HAP-1 (cell line): ENCODE measurements at places on chromosomes 1 and 21.

- DNase-seq = no peak
Measured at GRCh38 chr1:116677474-116678062, 10.0 kb upstream of the IGSF3 start.

DNA sequence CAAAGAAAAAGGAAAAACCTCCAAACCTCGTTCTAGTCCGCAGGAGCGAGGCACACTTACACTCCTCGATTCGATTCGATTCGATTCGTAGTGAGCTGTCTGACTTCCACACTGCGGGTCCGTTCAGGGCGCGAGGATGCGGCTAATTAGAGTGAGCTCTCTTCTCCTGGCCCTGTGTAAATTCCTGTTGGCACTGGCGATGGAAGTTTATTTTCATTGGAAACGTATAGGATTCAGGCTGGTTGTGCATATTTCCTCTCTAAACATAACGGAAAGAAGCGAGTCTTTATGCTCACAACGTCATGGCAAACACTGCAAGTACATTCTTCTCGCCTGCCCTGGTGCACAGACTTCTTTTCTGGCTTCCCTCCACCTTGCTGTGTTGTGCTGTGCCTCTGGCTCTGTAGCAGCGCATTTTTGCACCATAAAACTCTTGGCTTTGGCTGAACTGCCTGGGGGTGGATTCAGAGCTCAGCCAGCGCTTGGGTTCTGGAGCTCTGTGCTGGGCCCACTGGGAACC is 2.7 kb downstream of the HUNK start:
- no peak for DNase-seq

DNA sequence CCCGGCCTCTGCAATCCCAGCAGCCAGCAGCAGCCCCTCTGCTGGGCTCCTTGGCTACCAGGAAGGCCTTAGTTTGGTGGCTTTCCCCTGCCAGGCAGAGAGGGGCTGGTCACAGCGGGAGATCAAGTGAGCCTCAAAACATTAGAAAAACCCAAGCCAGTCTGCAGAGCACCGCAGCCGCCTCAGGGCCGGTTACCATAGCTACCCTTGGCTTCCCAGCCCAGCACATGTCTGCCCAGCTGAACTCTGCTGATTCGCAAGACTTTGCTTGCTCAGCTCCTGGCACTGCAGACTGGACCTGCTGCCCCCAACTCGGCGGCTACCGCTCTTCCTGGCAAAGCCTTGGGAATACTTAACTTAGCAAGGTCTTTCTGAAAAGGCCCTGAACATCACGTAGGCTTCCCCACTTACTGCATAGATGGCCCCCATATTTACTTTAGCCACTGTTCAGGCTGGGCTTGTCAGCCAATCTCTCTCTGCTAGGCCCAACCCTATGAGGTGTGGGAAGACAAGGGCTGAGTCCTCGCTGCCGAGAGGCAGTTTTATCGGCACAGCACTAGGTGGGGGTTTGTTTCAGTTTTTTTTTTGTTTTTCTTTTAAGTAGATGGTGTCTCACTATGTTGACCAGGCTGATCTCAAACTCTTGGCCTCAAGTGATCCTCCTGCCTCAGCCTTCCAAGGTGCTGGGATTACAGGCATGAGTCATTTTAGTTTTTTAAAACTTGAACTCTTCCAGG is 28.6 kb upstream of the PLEKHG5 start:
- DNase-seq = no peak

DNA sequence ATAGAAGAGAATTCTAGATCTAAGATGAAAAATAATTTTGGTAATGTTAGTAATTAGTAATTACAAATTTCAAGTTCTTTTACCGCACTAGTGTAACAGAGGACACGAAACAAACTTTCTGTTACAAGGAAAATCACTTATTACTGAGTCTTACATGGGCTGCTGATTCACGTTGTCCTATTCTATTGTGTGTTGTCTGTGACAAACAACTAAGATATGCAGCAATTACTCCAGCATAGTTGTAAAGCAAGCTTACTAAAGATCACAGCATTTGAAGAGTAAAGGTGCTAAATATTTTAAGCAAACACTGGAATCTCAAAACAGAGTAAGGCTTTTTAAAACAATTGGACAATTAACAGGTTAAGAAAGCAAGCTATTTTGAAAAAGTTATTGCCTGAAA is 502.3 kb downstream of the KCNT2 start:
- DNase-seq = no peak

- DNase-seq = no peak
Measured at GRCh38 chr21:39384674-39385298, 35.9 kb upstream of the HMGN1 start.

DNA sequence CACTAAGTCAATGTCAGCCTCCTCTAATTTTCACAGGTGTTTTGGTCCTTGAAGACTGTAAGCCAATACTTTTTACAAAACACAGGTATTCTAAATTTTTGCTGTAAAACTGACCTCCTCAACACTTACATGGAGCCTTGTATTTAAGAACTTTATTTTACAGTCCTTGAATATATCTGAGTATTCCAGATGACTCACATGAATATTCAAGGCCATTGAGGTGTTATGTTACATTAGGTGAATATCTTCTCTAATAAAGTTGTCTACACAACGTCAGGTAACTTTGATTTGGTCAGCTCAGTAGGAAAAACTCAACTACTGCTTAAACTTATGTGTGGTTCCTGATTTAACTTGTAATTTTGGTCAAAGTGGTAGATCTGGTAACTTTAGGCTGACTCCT is 254.2 kb downstream of the OLFM3 start:
- no peak for DNase-seq

DNA sequence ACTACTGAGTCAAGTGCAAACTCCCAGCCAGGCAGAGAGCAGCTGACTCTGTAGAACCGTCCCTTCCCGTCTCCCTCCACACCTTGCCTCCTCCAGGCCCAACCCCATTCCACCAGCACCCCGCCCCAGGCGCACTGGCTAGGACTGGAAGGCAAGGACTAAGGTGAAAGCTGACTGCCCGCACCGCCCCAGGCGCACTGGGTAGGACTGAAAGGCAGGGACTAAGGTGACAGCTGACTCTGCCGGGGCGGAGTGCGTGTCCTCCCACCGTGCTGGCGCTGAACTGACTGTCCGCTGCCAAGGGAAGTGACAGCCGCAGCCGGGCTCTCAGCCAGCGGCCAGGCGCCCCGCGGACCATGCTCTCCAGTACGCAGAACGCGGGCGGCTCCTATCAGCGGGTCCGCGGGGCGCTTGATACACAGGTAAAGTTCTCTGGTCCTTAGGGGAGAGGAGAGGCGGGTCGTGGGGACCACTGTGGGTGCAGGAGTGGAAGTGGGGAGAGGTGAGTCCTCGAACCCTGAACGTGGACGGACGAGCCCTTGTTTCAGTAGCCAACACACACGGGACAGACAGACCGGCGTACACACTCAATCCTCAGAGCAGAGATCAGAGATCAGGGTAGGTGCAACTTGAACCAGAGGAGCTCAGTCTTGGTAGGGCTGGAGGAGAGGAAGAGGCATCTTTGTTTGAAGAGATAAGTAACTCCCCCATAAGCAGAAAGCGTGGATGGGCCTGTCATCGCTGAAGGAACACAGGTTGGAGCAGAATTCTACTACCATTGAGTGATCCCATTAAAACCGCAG is 58.0 kb downstream of the RBM11 start:
- no peak for DNase-seq

DNA sequence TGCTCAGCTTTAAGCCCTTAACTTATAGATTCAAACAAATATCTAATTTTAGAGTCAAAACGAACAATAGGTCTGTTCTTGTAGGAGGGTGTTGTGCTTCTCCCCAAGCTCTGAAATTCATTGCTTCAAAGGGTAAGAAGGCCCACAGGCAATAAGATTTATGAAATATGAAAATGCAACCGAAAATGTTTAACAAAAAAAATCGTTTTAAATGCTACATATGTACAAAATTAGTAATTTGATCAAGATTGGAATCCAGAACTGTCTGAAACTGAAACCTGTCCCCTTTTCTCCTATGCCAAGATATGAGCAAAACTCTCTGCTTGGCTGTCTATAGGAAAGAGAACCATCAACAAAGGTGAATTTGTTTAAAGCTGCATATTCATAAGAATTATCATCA is 534.3 kb downstream of the PLPP3 start:
- no peak for DNase-seq

GRCh38 chr1:85449356-85449755 is 15.6 kb downstream of the DDAH1 start:
- DNase-seq = no peak

GRCh38 chr1:90412563-90412962 is 304.5 kb downstream of the BARHL2 start:
- no peak for DNase-seq

- no peak for DNase-seq
Measured at GRCh38 chr1:34612091-34612827, 142.6 kb upstream of the GJB5 start.

- no peak for DNase-seq
Measured at GRCh38 chr1:30670240-30671060, 52.9 kb downstream of the MATN1 start.

DNA sequence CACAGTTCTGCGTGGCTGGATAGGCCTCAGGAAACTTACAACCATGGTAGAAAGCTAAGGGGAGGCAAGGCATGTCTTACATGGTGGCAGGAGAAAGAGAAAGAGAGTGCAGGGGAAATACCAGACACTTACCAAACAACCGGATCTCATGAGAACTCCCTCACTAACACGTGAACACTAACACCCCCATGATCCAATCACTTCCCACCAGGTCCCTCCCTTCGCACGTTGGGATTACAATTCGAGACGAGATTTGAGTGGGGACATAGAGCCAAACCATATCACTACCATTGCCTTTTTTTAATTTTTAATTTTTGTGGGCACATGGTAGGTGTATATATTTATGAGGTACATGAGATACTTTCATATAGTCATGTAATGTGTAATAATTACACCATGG is 23.8 kb upstream of the PPP1R8 start:
- no peak for DNase-seq

GRCh38 chr1:177824508-177824982 is 145.3 kb downstream of the SEC16B start:
- DNase-seq = no peak

DNA sequence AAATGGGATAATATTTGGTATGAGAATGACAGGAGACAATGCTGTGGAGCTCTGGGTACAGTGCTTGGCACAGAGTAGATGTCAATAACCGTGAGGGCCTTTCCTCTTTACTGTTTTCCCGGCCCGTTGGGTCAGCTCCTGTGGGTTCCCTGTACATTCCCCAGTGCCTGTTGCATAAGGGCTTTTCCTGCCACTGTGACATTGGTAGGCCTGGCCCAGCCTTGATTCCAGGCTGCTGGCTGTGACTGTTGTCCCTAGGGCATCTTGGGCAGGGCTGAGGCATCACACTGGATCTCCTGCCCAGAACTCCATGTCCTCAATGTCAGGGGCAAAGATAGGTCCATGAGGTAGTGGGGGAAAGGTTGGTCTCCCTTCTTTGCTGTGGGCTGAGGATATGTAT is 25.8 kb upstream of the MYCL start:
- no peak for DNase-seq

DNA sequence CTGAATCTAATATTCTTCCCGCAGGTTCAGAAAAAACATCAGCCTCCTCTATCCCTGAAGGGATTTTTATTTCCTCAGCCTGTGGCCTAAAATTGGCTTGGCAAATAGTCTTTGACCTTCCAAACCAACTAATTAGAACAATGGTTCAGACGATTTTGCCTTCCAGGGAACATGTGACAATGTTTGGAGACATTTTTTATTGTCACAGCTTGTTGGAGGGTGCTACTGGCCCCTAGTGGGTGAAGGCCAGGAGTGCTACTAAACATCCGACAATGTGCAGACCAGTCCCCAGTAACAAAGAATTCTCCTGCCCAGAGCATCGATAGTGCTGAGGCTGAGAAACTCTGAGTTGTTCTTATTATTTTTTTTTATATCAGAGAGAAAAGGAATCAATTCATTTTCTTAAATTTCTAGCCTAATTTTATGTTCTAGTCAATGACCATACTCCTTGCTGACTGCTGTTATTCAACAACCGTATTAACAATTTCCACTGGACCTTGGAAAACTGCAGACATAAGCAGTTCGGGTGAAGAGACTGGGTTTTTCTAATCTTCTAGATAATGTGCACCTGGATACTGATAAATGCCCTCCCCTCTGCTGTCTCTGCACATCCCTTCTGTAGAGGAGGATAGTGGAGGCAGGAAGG is 280.7 kb downstream of the LMX1A start:
- peak; percentile 64 for DNase-seq

- no peak for DNase-seq
Measured at GRCh38 chr1:15900662-15901279, 53.3 kb downstream of the SPEN start.

- no peak for DNase-seq
Measured at GRCh38 chr1:216457356-216457755, 34.1 kb upstream of the USH2A start.

DNA sequence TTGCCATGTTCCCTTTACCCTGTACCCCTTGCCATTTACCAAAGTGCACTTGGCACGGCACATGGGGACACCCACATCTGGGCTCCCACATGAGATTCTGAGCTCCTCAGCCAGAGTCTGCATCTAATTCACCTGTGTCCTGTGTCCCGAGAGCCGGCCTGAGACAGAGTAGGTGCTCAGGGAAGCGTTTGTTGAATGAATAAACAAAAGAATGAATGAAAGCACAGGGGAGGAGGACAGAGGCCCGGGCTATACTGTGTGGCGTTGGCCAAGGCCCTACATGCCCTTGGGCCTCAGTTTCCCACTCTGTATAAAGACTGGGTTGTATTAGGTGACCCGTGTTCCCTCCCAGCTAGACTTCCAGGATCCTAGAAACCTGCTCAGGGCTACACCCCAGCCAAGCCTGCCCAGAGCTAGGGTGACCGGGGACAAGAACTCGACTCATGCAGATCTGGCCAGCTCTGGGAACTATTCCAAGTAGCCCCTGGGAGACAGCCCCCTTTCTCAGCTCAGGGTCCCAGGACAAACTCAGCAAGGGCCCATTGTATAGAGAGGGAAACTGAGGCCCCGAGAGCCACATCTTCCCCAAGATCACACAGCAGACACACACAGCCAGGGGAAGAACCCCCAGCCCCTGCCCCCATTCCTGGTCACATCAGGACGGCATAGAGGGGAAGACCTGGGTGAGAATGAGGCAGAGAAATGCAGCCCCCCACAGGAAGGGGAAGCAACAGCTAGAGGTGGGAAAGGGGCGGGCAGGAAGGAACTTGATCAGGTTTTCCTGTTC is 6.0 kb downstream of the EPHA2 start:
- DNase-seq = no peak

- no peak for DNase-seq
Measured at GRCh38 chr1:230072296-230072695, 5.3 kb downstream of the GALNT2 start.

DNA sequence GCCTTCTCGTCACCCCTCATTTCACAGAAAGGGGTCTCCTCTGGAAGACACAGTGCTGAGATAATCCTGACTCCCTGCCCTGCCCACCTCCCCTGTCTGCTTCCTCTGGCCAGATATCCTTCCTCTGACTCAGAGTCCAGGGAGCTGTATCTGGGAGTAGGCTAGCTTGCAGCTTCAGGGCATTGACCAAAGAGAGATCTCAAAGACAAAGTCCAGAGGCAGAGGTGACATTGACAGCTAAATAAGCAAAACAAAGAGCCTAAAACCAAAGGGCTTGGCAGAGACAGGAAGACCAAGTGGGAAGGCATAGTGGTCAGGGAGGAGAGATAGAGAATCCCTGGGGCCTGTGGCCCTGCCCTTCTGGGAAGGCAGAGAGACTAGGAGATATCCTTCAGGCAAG is 64.9 kb downstream of the TNR start:
- DNase-seq = no peak

- DNase-seq = no peak
Measured at GRCh38 chr1:45713711-45714110, 25.7 kb downstream of the TMEM69 start.
